ENCODE measurements at places on chromosomes 16 and 17.

GRCh38 chr17:42667088-42667951, 8.2 kb downstream of the TUBG2 start:
- DNase-seq: no peak

- no peak for DNase-seq
These were observed 20.2 kb downstream of the FOXN1 start for GRCh38 chr17:28526381-28526780.

- no peak for DNase-seq
These were observed 106.2 kb downstream of the GRIN2A start for GRCh38 chr16:10076037-10076436.

DNA sequence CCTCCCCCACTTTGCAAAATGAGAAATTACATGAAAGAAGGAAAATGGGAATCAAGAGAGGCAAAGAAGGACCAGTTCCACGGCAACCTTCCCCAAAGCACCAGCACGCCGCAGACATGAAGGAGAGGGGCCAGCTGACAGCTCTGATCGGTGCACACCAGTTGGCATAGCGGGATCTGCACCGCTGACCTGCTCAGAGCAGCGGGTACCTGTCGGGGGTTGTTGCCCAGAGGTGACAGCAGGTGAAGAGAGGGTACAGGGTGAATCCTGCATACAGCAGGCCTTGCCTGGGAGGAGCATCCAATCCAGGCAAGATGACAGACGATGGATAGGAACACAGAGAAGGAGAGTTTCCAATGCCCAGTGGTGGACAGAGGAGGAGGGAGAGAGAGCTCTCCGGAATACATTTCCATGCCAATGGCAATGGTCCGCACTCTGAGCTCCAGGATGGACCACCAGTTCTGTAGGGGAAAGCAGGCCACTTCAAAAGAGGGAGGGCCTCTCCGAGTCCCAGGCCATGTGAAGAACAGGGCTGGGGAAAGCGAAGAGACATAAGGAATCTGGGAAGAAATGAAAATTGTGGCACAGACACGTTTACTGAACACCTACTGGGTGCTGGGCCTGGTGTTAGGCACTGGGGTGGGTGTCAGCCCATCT, 24.0 kb downstream of the CEP295NL start:
- no peak for DNase-seq

DNA sequence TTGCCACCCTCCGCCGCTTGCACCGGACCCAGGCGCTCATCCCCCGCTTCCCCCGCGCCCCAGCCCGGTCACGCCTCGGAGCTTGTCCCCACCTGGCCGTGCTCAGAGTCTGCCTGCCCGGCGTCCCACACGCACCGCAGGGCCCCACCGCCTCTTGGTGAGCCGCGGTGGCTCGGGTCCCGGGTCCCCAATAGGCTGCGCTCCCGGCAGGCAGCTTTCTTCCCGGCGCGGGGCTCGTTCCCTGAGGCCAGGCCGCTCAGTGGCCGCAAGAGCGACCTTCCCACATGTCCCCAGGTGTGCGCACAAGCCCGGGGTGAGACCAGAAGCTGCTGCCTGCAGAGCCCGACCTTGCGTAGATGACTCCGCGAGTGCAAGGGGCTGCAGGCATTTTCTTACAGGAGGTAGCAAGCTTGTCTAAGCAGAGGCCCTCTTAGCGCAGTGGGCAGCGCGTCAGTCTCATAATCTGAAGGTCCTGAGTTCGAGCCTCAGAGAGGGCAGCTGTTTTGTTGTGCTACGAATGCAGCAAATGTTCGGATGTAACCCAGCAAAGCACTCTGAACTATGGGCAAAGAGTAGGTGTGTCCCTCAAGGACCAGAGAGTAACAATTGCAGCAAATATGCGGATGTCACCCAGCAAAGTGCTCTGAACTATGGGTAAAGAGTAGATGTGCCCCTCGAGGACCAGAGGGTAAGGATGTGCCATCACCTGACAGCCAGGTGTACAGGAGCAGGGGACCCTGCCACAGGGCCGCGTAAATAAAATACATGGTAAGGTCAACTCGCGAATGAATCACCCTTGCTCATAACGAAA, 15.6 kb downstream of the TLE7 start:
- no peak for DNase-seq

GRCh38 chr16:31529108-31529936, 1.6 kb downstream of the AHSP start:
- no peak for DNase-seq

DNA sequence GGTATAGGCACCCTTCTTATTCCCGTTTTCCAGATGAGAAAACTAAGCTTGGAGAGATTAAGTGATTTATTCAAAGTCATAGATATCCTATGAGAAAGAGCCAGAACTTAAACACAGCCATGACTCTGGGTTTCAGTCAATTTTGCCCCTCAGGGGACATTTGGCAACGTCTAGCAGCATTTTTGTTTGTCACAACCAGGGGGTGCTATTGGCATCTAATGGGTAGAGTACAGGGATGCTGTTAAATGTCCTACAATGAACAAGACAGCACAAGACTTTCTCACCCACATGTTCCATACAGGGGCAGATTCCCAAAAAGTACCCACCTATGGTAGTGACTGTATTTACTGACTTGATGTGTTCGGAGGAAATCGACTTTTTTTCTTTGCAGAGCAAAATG, 4.8 kb upstream of the SHISA9 start:
- no peak for DNase-seq

DNA sequence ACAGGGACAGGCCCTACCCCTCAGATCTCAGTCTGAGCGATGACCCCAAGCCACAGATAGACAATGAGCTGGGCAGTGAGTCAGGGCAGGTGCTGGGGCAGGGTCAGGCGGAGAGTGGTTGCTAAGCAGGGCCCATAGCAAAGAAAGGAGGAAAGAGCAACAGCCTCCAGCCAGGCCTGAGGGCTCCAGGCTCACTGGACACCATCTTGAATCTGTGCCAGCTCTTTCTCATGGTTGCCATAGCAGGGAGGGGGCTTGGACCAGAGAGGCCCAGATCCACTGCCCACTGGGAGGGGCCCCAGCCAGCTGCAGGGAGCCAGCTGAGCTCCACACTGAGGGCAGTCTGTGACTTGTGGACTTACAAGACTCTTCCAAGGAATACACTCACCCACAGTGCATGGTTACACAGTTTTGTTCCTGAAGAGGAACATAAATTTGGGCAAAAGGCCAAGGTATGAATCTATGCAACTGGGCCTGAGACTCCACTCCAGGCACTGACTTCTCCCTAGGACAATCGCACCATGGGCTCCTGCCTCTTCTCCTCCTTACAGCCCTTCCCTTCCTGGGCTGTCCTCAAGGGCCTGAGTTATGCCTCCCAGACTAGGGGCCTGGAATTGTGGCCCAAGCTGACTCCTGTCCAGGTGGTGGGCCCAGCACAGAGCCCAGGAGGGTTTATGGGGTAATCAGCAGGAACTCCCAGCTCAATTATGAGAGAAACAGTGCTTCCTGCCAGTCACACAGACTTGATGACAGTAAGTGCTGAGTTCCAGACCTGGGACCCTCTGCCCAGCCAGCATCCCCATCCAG, 59.9 kb downstream of the BEAN1 start:
- DNase-seq: peak; percentile 21

- DNase-seq: no peak
These were observed 53.9 kb downstream of the BANP start for GRCh38 chr16:88005181-88005581.

- DNase-seq: peak; percentile 4
These were observed 65.9 kb upstream of the IRX6 start for GRCh38 chr16:55257966-55258613.

DNA sequence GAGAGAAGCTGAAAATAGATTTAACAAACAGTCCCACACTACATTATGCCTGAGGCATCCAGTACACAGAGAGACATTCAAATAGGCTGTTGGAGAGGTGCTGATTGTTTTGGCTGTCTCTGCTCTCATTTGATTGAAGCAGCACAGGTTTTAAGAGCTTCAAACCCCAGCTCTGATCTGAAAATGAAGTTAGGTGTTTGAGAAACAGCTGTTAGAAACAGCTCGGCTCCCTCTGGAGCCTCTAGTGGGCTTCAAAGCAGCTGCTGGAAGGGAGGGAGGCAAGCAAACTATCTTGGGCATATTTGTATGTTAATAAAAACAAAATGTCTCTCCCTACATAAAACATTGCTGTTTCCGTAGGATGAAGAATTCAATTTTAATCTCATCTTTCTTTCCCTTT, 607.3 kb upstream of the GOT2 start:
- DNase-seq: no peak

DNA sequence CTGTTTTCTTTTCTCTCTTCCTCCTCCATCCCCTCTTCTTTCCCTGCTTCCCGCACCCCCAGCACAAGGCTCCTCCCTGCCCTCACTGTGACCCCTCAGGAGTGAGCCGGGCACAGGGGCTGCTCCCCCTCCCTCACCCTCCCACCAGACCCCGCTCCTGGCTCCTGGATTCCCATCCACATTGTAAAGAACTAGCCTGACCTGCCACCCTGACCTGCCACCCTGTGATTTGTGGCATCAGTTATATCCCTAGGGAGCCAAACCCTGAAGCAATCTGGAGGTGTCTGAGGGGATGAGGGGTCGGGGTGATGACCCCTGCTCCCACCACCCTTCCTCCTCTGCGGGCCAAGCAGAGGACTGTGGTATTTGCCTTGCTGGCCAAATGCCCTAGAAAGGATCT, 98.0 kb upstream of the LHX1 start:
- DNase-seq: no peak

DNA sequence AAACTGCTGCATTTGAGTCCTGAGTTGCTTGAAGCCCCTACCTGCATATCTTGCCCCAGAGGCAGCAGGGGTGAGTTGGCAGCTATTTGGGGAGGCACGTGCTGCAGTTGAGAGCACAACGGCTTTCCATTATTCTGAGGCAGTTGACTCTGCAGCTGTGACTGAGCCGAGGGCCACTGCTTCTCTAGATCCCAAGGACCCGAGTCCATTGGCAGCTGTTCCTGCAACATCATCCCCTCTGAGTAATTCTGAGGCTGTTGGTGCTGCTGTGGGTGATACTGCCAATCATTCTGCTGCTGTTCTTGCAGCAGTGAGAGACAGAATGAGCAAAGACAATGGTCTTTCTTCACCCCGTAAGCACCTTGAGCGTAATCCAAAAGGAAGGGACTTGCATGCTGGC, 12.7 kb downstream of the TERF2IP start:
- DNase-seq: peak; percentile 29

GRCh38 chr17:45785480-45786193, 1.5 kb downstream of the CRHR1 start:
- DNase-seq: no peak

DNA sequence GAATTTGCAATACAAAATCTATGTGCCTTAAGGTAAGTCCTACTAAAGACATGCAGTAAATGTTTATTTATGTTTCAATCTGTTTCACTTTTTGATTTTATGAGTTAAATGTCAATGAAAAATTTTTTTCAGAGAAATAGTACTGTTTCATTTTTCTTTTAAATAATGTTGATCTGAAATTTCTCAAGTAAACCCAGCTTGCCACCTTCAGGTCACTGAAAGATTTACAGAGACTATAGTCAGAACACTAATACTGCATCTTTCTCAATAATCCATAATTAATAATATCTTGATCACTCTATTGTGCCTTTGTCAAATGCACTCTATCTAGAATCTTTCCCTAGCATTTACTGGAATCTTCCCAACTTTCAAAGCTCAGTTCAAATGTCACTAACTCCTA, 6.5 kb upstream of the DHX40 start:
- DNase-seq: no peak

DNA sequence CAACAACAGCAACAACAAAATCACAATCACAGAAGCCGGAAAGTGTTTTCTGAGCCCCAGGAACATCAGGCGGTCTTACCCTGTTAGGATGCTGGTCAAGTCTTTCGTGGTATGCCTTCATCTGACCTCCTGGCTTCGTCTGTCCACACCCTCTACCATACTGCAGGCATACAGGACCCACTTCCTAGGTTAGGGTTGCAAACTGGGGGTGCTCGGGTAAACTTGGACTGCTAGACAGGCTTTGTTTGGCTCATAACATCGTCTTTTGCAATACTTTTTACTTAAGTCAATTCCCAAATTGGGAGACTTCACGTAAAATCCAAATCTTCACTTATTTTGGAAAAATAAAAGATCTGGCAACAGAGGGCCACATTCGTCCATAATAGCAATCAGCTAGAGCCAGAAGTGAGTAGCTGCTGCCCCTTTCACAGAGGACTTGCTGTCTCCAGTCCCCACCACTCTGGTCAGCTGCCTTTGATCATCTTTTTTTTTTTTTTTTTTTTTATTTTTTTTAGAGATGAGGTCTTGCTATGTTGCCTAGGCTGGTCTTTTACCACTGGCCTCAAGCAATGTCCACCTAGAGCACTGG, 30.0 kb downstream of the CHD9 start:
- no peak for DNase-seq

DNA sequence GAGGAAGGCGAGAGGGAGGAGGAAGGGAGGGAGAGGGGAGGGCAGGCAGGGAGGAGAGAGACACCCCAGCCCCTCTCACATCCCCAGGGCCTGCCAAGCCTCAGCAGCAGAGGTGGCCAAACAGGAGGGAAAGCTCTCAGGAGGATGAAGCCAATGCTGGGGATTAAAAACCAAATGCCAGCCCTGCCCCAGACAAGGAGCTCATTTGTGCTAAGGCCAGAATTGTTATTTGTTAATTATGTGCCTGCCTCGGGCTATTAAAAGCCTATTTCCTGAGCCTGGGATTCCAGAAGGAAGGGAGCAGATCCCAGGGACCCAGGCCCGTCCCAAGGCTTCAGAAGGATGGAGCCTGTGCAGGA, 27.9 kb upstream of the GINS2 start:
- DNase-seq: no peak

- DNase-seq: no peak
These were observed 1.8 kb downstream of the LCAT start for GRCh38 chr16:67942200-67942509.

- DNase-seq: no peak
These were observed 27.6 kb downstream of the FCSK start for GRCh38 chr16:70481929-70482536.

GRCh38 chr16:27401768-27402568, at the start of gene IL21R:
Gene IL21R (plus strand): TSS chr16:27402174. CDS start chr16:27430072, 27,898 bp downstream.
- DNase-seq: no peak

DNA sequence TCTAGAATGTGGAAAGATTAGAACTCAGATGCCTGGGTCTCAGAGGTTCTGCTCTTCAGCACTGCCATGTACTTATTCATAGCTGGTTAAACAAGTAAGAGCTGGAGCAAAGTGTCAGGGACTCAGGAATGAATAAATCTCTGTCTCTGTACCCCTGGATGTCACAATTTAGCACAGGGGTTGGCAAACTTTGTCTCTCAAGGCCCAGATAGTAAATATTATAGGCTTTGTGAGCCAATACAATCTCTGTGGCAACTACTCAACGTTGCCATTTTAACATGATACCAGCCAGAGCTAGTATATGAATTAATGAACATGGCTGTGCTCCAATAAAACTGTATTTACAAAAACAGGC, 220.3 kb upstream of the MON1B start:
- no peak for DNase-seq

GRCh38 chr17:63173903-63174302, 207.9 kb downstream of the TANC2 start:
- DNase-seq: no peak

GRCh38 chr16:81495321-81496234, 51.0 kb downstream of the CMIP start:
- no peak for DNase-seq

Data from substantia nigra (tissue), 51 donors.